ENCODE measurements at places on chromosomes 5 and 9. TPM values are rescaled to one million over a fixed set of nuclear protein-coding genes. Genes with fewer than 3 reads are reported as not detected.

AMBP gene
- polyA plus RNA-seq: 1.5 TPM

GHR gene
- polyA plus RNA-seq: 20.0 TPM

N4BP3 gene
- polyA plus RNA-seq: 5.6 TPM

RASGRF2 gene
- polyA plus RNA-seq: 2.1 TPM

GRCh38 chr5:64514612-64515011 is 8.8 kb downstream of the RGS7BP start:
- DNase-seq: no peak

Measured in renal pelvis (tissue), 12 donors.